Inflammatory macrophage treated with lipopolysaccharide for 1 hour (primary cell): ENCODE measurements at places on chromosomes 2 and 18.

DNA sequence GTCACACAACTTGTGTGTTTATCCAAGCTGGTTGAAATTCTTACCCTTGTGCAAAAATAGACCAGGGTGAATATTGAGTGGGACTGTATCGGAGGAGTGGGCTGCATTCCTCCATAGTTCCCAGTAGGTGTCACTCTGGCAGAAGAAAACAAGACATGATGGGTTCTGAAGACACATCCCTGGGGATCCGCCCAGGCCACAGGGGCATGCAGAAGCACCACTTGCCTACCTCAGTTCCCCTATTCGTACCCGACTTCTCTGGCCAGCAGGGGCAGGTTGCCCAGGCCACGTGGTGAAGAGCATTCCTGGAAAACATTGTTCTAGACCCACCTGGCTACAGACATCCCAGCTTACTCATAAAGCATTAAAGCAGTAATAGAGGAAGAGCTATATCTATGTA lies 168.2 kb downstream of the FAM210A start:
- peak; percentile 61 for DNase-seq

DNA sequence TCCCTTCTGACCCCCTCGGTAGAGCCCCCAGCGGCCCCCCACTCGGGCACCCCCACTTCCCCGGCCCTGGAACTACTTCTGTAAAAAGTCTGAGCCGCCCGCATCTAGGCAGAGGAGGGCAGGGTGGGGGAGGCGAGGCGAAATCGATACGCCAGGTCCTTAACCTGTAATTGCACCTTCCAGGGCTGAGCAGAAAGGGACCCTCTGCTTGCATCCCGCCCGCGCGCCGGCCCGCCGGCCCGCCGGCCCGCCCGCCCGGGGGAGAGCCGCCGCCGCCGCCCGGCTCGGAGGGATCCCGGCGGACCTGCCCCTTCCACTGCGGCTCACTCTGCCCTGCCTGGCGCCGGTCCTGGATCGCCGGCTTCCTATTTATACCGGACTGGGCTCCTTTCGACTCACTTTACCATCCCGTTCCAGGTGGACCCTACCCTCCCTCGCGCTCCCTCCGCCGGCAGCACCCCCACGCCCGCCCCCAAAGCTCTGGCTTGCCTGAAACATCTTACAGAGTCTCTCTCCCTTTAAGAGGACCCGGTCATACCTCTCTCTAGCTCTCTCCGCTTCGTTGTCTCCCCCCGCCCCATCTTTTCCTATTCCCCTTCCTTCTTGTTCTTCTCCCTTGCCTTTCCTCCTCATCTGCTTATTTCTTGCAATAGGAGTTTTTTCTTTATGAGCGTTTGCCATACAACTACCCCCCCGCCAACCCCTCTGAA lies 797 bp downstream of the KLHL14 start:
- DNase-seq: no peak

- no peak for DNase-seq
These were observed 390.6 kb upstream of the PKDCC start for GRCh38 chr2:41657226-41657625.

DNA sequence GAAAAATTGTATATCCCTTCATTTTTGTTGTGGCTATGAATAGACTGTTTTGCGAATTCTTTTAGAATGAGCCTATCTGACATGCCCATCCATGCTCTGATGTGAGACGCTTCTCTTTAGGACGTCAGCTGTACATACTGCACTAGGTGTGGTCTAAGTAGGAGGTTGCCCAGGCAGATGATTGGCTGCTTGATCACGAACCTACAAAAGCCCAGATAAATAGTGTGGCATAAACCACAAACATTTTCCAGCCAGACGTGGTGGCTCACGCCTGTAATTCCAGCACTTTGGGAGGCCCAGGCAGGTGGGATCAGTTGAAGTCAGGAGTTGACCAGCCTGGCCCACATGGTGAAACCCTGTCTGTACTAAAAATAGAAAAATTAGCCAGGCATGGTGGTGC lies 251.8 kb downstream of the AGAP1 start:
- DNase-seq: no peak

DNA sequence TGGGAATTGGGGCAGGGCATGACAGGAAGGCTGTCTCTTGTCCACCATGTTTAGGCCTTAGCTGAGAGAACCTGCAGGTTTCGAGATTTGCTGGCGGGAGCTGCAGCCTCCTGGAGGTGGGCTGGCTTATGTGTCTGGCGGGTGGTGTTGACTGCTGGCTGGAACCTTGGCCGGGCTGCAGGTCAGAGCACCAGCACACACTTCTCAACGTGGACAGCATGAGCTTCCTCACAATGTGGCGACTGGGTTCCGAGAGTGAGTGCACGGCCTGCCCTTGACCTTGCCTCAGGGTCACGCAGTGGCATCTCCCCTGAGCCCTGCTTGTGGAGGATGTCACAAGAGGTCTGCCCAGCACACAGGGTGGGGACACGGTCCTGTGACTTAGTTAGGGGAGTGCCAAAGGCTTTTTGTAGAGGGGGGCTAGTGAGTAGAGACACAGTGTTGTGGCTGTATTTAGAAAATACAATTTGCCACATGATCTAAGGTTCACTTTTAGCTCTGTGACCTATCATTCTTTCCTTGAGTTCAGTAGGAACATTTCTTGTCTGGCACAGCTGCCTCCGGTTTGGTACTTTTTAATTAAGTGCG lies 134.8 kb downstream of the SEPTIN10 start:
- no peak for DNase-seq

- no peak for DNase-seq
These were observed 144.9 kb downstream of the DDX1 start for GRCh38 chr2:15736396-15737180.

GRCh38 chr2:213162516-213163118 lies 11.2 kb upstream of the IKZF2 start:
- DNase-seq: no peak

GRCh38 chr2:47048801-47049480 lies 106.2 kb downstream of the STPG4 start:
- no peak for DNase-seq

DNA sequence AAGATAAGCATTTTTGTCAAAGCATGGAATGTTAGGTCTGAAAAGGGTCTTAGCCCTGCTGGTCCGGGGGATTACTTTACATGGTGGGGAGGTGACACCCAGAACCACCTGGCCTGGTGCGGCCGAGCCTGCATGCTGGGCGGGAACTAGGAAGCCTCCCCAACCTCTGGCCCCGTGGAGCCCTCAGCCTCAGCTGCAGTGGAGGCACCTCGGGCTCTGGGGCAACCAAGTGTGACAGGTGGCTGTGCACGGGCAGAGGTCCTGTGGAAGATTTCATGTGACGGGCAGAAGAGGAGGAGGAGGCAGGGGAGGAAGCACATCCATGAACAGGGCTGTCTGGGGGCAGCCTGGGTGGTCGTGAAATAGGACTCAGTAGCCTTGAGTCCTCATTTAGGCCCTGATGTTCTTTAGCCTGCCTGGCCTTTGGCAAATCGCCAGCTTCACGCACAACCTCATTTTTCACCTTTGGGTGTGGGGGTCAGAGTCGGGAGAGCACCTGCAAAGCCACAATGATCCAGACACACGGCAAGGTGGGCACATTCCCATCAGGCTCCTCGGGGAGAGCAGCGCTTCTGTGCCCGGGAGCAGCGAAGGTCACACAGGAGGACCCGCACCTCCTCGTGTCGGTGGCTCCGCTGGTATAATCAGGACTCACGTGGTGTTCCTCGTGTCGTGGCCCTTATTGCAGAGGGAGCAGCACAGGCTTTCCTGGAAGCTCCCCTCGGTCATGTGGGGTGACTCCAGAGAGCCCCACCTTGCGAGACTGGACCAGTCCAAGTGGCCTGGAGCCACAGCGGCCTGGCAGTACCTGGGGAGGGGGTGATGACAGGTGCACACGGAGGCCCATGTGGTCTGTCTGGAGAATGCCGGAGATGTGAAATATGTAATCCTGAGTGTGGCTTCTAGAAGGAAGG lies 13.9 kb downstream of the CNDP2 start:
- DNase-seq: no peak

DNA sequence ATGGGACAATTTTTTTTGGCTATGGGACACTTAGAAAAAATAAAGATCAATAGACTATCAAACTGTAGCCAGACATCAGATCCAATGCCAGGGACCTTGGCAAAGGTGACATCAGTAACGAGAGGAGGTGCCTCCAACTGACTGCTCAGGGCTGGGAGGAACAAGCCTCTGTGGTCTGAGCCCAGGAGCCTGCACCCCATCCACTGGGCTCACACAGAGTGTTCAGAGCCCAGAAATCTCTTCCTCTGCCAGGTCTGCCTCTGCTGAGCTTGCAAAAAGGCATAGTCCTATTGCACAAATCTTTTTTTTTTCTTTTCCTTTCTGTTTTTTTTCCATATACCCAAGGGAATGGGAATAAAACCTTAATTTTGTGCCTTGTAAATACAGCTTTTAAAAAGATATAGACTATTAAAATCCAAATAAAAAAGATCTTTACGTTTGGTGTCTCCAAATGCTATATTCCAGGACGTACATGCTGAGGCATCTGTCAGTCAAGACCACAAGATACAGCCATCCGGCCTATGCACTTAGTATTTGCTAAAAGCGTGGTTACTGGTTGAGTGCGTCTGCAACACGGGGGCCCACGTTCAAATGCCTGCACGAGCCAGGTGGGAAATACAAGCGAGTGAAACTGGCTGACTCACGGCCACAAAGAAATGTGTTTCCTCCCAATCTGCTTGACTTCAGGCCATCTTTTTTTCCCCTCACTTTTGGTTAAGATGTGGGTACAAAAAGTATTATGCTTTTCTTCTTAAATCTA lies 7.8 kb upstream of the ARHGAP25 start:
- DNase-seq: no peak

GRCh38 chr2:120538691-120539423 lies 192.9 kb downstream of the INHBB start:
- no peak for DNase-seq

DNA sequence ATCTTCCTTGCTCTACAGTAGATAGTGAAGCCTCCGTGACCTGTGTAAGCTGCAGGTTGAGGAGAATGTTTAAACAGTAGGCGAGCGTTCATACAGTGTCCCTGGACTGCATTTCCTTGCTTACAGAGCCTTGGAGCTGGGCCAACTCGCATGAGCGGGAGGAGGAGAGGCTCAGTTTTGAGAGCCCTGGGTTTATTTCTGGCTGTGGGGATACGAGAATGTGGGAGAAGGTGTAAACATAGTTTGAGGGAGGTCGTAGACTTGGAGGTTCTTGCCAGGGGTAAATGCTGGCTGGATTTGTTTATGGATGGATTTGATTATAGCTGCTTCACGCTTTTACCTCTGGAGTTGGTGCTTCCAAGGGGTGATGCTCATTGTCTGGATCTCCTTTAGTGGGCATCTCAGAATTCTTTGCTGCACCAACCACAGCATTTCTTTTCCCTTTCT lies 20.8 kb downstream of the CRIM1 start:
- no peak for DNase-seq
